ENCODE measurements at places on chromosomes 11 and 22.
A peak's percentile ranks its signal among the peaks of the same experiment; 100 is the strongest.

DNA sequence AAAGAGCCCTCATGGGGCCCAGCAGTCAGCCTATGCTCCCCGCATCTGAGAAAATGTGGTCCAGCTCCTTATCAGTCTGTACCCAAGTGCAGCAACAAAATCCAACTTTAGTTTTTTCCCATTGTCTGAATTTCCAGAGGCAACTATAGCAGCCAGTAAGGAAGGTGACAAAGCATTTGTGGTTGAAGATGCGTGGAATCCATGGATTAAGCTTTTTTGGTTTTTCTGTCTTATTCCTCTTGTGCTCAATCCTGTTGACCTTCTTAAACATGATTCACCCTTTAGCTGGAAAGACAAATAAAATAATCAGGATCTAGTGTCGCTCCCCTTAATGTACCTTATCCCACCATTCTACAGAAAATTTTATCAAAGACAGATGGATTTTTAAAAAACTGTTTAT lies 14.3 kb downstream of the GDPD4 start:
- no peak for DNase-seq

- DNase-seq, result peak; percentile 27
Measured at GRCh38 chr11:108592591-108593213, 866 bp downstream of the EXPH5 start.

GRCh38 chr22:24055283-24055682 lies 44.2 kb downstream of the CABIN1 start:
- DNase-seq, result no peak

GRCh38 chr11:58863697-58864096 lies 19.2 kb upstream of the GLYATL2 start:
- DNase-seq, result no peak

DNA sequence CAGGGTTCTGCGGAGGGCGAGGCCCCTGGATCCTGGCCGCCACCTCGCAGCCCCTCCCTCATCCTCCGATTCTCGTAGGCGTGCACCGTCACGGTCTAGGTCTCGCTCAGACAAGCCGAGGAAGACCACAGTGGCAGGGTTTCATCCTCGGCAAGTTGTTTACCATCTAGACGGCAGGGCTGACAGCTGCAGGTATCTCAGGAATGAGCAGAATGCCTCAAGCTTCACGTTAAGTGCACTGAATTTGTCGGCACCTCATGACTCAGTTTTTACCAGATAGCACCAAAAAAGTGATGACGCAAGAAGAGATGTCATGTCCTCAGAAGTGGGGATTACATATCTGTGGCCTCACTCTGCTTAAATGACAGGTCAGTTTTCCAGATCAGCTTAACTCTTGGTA lies 35.1 kb downstream of the WT1 start:
- DNase-seq, result no peak

- no peak for DNase-seq
Measured at GRCh38 chr11:87228820-87229219, 191.1 kb downstream of the TMEM135 start.

GRCh38 chr22:47444746-47445065 lies 682.3 kb downstream of the TBC1D22A start:
- no peak for DNase-seq

DNA sequence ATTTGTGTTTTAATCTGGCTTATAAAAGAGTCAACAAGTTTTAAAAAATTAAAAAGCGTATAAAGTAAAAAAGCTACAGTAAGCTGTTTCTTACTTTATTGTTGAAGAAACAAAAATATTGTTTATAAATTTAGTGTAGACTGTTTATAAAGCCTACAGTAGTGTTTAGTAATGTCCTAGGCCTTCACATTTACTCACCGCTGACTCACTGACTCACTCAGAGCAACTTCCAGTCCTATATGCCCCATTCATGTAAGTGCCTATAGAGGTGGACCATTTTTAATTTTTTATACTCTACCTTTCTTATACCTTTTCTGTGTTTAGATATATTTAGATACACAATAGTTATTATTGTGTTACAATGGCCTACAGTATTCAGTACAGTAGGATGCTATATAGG lies 12.2 kb downstream of the MPPED2 start:
- DNase-seq, result no peak

DNA sequence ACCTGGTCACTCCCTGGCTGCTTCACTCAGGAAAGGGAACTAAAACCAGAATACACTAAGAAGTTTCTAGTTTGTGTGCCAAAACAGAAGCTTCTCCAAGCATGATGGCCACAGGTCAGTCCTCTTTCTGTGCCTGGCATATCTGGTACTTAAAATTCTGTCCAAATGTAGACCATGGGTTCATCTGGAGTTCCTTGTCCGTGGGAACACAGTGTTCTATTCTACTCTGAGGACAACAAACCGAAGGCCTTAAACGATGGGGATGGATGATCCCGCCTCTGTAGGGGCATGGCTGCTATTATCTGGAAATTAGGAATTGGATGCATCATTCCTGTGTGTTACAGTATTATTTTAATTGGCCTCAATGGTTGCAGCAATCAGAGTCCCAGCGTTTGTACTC lies 6.1 kb upstream of the DLAT start:
- no peak for DNase-seq

- no peak for DNase-seq
Measured at GRCh38 chr11:116931206-116931953, 94.0 kb upstream of the APOA1 start.
